ENCODE measurements at places on chromosomes 3 and 15.

DNA sequence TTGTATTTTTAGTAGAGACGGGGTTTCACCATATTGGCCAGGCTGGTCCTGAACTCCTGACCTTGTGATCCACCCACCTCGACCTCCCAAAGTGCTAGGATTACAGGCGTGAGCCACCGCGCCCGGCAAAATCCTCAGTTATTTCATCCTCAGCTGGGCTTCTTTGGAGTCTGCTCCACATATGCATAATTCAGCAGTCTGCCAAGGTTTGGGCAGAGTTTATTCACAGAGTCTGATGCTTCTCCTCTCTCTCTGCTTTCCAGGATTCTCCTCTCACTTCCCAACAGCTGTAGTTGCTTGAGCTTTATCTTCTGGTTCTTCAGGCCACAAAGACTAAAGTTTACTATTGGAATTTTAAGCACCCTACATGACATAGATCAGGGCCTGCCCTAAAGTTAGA, 8.2 kb downstream of the ZNF106 start:
- no peak for DNase-seq

DNA sequence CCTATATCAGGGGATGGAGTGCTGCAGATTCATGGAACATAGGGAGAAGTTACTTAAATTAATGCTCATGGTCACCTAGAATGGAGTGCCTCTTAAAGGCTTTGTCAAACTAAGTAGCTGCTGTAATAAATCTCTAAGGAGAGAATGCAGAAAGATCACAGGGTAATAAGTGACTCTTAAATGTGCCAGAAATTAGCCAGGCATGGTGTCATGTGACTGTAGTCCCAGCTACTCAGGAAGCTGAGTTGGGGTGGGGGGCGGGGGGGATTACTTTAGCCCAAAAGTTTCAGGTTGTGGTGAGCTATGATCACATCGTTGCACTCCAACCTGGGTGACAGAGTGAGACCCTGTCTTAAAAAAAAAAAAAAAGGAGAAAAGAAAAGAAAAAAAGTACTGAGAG, 90.9 kb upstream of the ASB14 start:
- DNase-seq = no peak

DNA sequence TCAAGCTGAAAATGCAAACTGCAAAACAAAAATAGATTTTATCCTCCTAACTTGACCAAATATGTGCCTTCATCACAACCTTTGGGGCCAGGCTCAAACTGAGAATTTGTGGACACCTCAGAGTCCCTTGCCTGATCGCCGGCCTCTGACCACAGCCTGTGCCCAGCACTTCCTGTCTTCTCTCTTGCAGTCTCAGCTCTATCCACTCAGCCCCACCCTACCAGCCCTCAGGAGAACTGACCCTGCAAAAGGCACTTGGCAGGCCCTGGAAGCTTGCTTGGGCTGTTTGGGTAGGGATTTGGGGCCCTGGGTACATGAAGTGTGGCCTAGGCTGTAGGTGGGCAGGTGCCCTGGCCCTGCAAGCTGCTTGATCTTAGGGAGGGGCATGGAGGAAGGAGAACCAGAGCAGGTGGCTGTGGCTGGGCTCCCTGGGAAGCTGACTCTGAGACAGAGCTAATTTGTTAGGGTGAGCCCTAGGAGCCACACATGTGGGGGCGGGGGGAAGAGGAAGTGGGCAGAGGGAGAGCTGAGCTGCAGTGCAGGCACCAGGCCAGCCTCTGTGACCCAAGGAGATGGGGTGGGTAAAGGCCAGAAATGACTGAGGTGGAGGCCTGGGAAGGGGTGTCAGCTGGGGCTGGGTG, 8.6 kb downstream of the CLEC3B start:
- DNase-seq = no peak

DNA sequence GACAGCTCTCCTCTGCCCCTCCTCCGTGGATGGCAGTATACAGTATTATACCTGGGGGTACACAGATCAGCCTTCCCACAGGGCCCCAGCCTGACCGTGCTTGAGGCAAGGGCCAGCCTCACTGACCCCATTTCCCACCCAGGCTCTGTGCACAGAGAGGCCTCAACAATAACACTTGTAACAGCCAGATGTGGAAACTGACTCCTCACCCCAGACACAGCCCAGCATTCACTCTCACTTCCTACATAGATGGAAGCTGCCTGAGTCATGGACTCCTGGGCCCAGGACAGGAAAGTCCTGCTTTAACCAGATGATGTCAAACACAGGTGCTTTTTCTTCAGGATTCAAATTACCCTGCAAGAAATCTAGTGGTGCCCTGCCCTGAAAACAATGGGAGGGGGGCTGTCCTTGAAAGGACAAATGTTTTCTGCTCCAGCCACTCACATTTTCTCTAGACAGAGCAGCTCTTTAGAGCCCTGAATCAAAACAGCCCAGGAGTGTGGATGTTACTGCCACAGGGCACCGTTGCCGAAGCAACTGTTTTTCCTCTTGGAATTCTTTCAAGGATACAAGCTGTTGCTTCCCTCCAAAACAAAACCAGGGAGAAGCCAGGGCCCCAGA, 16.4 kb downstream of the CCDC12 start:
- peak; percentile 23 for DNase-seq

DNA sequence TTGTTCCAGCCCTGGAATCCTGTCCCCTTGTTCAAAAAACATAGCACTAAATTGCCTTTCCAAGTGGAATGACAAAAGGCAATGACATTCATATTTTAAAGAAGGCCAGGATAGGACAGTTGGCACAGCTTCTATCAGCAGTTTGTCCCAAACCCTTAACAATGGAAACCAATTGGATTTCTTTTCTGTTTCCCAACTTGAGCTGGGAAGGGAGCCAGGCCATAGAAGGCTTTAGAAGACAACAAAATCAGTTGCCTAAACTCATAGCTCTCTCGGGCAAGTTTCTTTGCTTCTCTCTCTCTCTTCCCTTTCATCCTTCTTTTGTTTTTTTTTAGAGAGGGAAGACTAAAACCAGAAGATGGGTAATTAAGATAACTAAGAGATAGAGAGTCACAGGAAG, 227.7 kb upstream of the TPRG1 start:
- DNase-seq = no peak

- DNase-seq = no peak
Observed at GRCh38 chr3:160400702-160401150, 1.3 kb downstream of the SMC4 start.

- DNase-seq = no peak
Observed at GRCh38 chr3:168585544-168585943, 489.8 kb upstream of the GOLIM4 start.

GRCh38 chr3:15319575-15319974, 12.8 kb downstream of the SH3BP5 start:
- peak; percentile 56 for DNase-seq

DNA sequence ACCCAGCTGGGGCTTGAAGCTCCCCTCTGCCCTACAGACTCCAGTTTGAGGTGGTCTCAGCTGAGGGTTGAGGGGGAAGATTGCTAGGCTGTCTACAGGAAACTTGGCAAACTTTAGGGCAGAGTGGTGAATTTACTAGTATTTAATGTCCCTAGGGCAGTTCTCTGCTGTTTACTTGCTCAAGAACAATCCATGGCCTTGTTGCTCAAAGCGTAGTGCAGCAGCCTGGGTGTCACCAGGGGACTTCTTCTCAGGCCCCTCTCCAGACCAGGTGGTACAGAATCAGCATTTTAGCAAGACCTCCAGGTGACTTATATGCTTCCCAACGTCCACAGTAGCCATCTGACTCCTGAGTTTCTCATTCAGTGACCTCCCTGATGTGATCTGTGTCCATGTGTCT, 188.9 kb downstream of the NR1D2 start:
- DNase-seq = no peak

- DNase-seq = no peak
Observed at GRCh38 chr3:194826594-194826993, 140.9 kb downstream of the FAM43A start.

- no peak for DNase-seq
Observed at GRCh38 chr3:181581656-181582055, 130.1 kb upstream of the SOX2 start.

- DNase-seq = no peak
Observed at GRCh38 chr3:21502656-21503055, 248.4 kb downstream of the ZNF385D start.

DNA sequence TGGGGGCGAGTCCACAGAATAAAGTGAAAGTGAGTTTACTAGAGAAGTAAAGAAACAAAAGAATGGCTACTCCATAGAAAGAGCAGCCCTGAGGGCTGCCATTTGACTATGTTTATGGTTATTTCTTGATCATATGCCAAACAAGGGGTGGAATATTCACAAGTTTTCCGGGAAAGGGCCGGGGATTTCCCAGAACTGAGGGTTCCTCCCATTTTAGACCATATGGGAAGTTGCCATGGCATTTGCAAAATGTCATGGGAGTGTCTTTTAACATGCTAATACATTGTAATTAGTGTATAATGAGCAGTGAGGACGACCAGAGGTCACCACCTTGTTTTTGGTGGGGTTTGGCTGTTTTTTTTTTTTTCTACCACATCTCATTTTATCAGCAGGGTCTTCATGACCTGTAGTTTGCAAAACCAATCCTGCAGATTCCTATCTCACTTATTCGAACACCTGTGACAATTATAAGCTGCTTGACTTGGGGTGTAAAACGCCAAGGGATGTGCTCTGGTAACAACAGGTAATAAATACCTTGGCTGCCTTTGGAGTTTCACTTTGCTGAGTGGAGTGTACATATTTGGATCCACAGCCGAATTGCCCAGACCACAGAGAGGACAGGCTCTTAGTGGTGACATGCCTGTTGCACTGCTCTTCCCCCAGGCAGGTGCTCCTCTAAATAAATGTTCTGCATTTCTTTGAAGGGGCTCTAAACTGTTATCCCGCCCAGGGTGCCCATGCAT, 43.6 kb downstream of the C2CD4B start:
- DNase-seq = no peak

GRCh38 chr3:9951126-9951525, 1.1 kb downstream of the PRRT3 start:
- no peak for DNase-seq

DNA sequence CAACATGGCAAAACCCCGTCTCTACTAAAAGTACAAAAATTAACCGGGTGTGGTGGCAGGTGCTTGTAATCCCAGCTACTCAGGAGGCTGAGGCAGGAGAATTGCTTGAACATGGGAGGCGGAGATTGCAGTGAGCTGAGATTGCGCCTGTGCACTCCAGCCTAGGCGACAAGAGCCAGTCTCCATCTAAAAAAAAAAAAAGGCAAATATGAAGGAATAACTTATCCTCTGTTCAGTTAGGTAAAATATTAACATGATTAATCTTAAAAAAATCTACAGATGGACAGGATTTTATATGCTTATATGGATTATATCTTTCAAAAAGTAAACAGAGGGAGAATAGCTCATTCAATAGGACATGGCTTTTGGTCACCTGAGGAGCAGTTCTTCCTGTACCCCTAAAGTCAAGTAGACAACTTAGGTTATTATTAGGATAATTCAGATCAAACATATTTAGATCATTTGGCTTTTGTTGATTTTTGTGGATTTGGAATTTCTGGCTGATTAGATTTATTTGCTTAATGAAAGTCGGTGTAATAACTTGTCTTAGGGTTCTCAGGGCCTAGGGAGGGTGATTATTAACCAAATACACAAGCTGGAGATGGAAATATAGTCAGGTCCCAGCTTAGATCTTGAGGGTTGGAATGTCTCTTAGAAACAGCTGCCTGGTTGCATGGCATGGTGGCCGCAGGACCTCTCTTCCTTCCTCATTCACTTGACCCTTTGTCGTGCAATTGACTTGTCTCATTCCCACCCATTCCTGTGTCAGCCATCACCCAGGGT, 82.1 kb upstream of the ONECUT1 start:
- DNase-seq = no peak

- no peak for DNase-seq
Observed at GRCh38 chr15:74332611-74333010, 34.8 kb downstream of the CYP11A1 start.

GRCh38 chr3:13461169-13462124, 18.7 kb upstream of the HDAC11 start:
- DNase-seq = peak; percentile 42

GRCh38 chr3:143041903-143042302, 40.5 kb downstream of the U2SURP start:
- DNase-seq = no peak

GRCh38 chr15:63735449-63735848, 98.3 kb downstream of the HERC1 start:
- no peak for DNase-seq

Data from HFFc6 (cell line).